ENCODE measurements at places on chromosomes 16 and 17.
A peak's percentile ranks its signal among the peaks of the same experiment; 100 is the strongest.

- no peak for DNase-seq
Observed at GRCh38 chr16:9723136-9723535, 459.1 kb downstream of the GRIN2A start.

GRCh38 chr17:14427900-14428647 is 127.2 kb downstream of the HS3ST3B1 start:
- DNase-seq: peak; percentile 19

GRCh38 chr17:78421534-78422266 is 43.3 kb downstream of the PGS1 start:
- peak; percentile 58 for DNase-seq

- no peak for DNase-seq
Observed at GRCh38 chr16:79918916-79919315, 318.4 kb upstream of the MAF start.

DNA sequence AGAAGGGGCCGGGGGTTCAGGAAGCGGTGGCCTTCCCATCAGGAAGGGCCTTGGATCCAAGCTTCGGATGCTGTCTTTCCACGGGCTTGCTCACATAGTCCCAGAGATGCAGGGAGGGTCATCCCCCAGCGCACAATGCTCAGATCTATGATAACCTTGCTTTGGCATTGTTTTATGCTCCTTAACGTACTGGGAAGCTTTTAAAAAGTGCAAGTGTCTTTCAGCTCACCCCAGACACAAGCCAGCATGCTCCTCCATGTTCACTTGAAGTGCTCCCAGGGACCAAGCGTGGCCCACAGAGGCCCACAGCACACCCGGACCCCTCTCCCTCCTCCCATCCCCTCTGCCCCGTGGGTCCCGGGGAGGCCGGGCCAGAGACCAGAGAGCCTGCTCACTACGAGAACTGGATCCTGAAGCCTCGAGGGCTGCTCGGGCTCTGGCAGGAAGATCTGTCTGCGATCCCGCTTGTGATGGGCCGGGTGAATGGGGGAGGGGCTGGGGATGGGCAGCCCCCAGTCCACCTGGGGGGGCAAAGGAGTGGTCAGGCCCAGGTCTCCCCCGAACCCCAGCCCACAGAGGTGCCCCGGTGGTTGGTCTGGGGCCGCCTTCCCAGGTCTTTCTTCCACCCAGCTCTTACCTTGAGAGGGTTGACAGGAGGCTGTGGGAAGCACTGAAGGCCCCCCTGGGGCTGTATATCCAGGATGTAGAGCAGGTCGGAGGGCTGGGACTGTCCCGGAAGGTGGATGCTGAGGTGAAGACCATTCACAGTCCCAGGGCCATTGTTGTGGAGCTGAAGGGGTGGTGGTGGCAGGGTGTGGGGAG is 11.8 kb upstream of the FAM171A2 start:
- DNase-seq: no peak

DNA sequence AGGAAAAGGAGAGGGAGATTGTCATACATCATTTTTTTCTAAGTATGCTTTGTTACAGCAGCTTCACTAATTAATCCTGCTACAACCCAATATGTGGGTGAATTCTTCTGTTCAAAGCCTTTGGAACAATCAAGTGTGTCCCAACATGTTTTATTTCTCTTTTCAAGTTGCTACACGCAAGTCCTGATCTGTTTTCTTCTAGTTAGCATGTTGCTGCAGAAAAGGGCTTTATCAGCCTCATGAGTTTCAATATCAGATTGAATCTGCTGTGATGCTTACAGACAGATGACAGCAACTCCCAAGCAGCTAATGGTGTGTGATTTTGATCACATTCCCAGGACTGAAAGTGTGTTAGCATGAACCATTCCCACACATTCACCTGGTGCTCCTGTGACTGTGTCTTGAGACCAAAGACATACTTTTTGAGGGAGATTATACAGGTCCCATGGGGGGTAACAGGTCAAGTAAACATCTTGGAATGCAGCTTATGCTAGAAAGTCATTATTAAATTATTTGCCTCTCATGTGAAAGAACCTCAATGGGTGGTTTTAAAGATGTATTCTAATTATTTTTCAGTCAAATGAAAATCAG is 96.9 kb upstream of the KCNJ16 start:
- DNase-seq: no peak

DNA sequence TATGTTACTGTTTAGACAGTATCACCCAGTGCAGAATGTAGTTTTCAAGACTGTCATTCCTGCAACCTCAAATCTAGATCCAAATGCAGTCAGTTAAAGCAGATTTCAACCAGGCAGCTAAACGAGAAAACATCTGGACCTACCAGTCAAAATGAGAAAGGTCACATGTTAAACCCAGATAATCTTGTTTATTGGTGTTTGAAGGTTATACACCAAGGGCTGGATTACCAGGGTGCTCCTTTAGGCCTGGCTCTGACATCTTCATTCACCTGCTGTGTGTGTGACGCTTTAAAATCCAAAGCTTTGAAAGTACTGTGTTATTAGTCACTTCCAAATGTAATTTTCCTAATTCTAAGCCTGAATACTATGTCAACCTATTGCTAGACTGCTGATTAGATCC is 54.9 kb downstream of the IKZF3 start:
- DNase-seq: no peak

GRCh38 chr17:60103957-60104356 is 25.2 kb upstream of the HEATR6 start:
- DNase-seq: no peak

DNA sequence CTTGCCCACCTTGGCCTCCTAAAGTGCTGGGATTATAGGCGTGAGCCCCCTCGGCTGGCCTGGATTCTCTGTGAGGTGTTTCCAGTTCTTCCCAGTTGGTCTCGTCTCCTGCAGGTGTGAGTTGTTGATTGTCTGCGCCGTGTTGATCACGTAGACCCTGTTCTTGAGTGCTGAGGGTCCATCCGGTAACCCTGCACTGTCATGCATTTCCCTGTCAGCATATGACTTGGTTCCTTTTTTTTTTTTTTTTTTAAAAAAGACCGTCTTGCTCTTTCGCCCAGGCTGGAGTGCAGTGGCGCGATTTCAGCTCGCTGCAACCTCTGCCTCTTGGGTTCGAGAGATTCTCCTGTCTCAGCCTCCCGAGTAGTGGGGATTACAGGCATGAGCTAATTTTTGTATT is 17.3 kb downstream of the MGRN1 start:
- no peak for DNase-seq
